ENCODE measurements at places on chromosomes 6 and 20.

DNA sequence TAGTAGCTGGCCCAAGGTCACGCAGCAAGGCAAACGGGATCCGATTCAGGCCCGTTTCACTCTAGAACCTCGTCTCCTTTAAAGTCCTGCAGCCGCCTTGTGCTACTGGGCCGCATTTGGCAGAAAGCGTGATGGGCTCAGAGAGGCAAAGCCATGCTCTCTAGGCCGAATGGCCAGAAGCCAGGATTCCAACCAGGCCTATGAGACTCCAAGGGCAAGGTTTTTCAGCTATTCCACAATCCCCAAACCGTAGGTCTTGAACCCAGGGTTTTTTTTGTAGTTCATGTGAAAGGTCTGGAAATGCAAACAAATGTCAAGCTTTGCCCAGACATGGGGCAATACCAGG, 174.1 kb downstream of the PREX1 start:
- DNase-seq: no peak

- no peak for DNase-seq
Observed at GRCh38 chr6:69894578-69895347, 28.4 kb downstream of the COL19A1 start.

- no peak for DNase-seq
Observed at GRCh38 chr6:12890171-12890790, 173.7 kb downstream of the PHACTR1 start.

GRCh38 chr20:39897781-39898466, 791.1 kb downstream of the MAFB start:
- no peak for DNase-seq

DNA sequence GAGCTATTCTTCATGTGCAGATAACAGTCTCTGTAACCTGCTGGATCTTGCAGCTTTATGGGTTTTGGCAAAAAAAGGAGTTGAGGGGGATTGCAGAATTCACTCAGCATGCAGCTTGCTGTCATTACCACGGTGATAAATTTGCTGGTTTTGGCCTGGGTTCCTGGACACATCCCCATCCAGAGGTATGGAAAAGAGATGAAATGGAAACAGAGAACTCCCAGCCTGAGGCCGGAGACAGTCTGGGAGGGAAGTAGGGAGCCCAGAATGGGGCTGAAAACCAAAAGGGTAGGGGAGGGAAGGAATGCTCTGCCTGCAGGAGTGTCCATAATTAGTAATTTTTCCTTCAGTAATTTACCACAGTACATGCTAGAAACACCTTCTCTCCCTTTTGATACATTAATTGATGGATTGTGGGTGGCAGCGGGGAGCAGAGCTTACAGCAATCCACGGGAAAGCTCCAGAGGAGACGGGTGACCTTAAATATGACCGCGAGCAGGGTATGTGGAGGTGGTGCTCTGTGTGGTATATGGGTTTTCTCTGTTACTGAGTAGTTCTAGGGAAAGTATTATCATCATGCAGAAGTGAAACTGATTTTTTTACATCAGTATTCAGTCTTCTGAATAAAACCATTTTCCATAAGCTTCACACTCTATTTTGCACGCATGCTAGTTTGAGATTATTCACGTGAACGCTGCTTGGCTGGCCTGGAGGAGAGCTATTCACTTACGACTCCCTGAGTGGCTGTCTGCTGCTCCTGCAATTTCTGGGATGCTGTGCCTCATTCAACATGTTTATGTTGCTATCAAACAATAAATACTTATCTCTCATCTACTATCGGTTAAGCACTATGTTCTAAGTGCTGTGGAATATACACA, 66.3 kb upstream of the KCNK16 start:
- DNase-seq: no peak

DNA sequence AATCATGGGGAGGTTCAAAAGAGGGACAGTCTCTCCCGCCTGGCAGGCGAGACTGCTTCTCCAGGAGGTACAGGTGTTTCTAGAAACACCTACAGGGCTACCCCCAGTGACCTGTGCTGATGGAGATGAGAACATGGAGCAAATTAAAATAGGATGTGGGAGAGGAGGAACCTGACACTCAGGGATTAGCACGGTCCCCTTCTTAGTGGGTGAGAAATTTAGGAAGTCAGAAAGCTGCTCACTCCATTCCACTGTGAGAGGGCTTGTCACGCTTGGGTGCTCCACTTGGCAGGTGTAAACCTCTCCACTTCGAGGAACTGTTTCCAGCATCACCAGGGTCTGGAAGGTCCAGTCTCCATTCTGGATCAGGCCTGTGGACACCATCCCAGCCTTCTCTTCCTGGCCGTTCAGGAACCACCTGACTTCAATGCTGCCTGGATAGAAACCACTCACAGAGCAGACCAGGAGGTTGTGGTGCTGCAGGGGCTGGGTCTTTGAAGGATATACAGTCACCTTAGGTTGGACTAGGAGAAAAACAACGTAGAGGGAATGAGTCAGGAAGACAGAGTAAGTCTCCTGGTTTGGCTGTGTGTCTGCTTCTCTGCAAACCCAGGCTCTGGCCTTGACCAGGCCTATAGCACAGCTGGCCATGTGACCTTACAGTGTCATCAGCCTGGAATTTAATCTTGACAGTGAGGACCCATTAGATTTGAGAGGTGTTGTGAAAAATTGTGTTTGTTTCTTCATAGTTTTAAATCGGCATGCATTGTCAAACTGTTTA, 8.1 kb downstream of the HLA-DRB1 start:
- no peak for DNase-seq

DNA sequence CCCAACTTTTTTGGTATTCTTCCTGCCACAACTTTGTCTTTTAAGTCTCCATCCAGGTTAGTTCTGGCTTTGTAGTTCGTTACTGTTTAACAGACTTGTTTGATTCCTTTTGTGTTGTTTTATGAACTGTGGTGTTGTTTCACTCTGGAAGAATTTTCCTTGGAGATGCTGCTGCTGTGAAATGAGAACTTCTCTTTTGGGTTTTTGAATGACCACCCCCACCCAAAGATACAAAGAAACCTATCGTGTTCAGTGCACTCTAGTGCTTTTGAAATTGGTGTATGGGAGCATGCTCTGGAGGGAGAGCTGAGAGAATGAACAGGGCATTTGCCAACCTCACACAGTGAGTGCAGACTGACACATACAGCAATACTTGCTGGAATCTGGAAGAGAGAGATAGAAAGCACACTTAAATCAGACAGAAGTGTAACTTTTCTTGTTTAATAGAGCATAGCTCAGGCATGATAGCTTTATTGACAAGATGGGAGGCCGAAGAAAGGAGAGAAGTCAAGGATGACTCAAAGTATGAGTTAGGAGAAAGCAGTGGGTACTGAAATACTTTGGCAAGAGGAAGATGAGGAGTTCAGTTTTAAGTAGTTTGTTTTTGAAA, 293.1 kb downstream of the SOX4 start:
- no peak for DNase-seq

GRCh38 chr20:7855545-7855944, 84.7 kb downstream of the HAO1 start:
- no peak for DNase-seq

DNA sequence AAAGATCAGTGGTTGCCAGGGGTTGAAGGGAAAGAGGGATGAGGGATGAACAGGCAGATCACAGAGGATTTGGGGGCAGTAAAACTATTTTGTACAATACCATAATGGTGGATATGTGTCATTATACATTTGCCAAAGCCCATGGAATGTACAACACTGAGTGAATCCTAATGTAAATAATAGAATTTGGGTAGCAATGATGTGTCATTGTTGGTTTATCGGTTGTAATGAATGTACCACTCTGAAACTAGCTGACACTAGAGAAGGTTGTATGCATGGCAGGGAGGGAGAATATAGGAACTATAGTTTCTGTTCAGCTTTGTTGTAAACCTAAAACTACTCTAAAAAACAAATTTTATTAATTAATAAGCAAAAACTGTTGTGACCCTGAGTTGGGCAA, 17.8 kb upstream of the ASF1A start:
- no peak for DNase-seq

GRCh38 chr6:107691062-107691751, 132.9 kb downstream of the SCML4 start:
- no peak for DNase-seq

DNA sequence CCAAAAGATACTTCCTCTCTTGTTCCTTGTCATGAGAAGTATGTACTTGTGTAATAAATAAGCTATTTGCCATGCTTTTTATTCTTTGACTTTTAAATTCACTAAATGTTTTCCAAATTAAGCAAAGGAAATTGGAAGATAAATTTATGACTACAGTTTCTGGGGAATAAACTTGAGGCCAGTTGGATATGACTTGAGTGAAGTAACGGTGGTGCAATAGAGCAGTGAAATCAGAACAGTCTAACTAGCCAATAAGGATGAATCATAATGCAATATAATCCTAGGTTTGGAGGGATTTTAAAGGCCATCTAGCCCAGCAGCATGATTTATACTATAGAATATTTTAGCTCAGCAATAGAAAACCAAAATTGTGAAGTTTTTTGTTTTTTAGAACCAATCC, 183.8 kb upstream of the TCF21 start:
- no peak for DNase-seq

DNA sequence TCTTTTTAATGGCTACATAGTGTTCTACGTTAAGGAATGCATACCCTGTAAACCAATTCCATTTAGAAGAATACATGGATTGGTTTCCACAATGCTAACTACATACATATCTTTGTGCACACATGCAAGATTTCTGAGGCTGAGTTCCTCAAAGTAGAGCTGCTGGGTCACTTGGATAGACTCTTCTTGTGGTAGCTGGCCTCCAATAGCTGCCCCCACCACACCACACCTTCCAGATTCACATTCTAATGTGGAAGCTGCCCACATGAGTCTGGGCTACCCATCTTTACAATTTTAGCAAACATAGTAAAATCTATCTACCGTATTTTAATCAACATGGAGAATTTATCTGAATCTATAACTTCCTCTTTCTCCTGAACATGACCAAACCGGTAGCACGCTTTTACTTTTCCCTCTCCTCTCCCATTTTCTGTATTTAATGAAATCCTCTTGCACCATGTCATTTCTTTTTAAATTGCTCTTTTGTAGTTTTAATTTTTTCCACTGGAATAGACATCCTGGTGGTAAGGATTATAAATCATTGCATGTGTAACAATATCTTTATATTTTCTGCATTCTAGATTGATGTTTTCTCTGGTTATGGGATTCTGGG, 74.7 kb upstream of the CITED2 start:
- DNase-seq: no peak

DNA sequence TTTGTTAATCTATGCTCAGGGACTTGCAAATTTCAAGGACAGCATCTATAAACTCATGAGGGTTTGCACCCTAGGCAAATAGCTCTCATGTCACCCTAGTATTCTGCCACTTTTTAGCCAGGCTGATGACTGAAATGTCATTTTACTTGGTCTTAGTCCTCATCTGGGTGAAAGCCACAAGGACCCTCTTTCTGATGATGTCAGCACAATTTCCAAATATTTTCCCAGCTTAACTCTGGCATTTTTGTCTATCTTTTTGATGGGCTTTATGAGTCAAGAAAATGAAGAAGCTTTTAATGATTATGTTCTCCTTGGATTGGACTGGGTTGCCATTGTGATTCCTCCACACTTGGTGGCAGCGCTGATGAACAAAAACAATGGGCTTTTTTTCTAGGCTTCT, 420.1 kb upstream of the BTBD3 start:
- DNase-seq: no peak

GRCh38 chr6:79632580-79632979, 1.5 kb downstream of the SH3BGRL2 start:
- no peak for DNase-seq

DNA sequence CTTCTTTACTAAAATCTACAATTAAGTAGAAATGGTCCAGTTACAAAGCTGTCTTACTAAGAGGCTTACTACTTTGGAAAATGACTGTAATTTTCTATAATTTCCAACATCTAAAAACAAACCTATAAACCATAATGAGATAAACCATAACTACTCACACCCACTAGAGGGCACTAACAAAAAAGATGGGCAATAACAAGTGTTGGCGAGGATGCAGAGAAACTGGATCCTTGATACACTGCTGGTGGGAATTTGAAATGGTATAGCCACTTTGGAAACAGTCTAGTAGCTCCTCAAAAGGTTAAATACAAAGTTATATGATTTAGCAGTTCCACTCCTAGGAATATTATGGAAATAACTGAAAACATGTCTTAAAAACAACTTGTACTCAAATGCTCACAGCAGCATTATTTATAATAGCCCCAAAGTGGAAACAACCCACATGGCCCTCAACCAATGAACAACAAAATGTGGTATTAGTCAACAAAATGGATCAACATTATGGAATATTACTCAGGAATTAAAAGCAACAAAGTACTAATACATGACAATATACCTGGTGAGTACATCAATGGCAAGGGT, 50.6 kb downstream of the GJA10 start:
- no peak for DNase-seq

Measured in esophagus squamous epithelium (tissue), 5 donors.